NCI-H774 (cell line): ENCODE measurements at places on chromosomes 6 and 20.

GRCh38 chr6:165545806-165546205 lies 117.2 kb downstream of the PDE10A start:
- DNase-seq = no peak

DNA sequence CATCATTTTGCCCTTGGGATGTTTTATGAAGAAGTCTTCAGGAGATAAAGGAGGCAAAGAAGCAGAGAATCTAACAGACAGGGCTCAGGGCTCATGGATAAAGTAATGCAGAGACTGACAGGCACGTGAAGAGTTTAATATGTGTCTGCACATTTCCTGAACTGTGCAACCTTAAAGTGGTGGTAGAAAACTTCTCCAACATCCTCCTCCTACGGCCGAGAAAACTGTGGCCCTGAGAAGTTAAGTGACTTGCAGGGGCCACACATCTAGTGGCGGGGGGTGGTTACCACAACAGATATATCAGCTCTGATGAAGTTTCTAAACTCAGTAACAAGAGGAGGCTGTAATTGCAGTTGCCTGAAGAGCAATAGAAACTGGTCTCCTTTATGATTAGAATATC lies 61.0 kb downstream of the SOBP start:
- no peak for DNase-seq

GRCh38 chr20:7038029-7038428 lies 270.5 kb downstream of the BMP2 start:
- no peak for DNase-seq

DNA sequence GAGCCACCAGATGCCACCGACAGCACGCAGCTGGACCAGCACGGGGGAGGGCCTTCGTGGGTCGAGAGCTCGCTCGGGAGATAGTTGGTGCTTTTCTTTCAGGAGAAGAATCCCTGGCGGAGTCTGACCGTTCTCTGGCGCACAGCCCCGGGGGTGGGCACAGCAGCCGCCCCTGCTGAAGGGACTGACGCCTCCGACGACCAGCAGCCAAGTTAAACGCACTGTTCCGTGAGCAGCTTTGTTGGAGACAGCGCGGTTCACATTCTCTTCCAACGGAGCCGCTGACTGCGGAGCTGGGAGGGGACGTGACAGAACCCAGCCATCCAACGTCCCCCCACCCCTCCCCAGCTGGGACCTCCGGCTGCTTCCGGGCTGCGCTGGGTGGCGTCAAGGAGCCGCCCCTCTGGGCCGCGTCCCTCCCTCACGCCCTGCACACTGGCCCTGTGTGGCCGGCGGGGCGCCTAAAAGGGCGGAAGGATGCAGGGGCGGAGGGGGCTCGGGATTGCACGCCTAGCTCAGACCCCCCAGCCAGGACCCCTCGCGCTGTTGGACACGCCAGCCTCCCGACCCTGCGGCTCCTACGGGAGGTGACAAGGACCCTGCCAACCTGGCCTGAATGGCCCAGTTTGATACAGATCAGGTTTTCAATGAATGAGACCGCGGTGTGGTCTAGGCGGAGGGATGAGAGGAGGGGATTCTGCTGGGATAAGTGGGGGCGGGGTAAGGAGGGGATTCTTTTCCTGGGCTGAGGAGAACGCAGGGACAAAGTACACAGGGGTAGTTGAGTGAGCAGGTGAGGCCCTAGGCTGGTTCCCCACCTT lies 36.4 kb upstream of the KHDC1 start:
- no peak for DNase-seq

DNA sequence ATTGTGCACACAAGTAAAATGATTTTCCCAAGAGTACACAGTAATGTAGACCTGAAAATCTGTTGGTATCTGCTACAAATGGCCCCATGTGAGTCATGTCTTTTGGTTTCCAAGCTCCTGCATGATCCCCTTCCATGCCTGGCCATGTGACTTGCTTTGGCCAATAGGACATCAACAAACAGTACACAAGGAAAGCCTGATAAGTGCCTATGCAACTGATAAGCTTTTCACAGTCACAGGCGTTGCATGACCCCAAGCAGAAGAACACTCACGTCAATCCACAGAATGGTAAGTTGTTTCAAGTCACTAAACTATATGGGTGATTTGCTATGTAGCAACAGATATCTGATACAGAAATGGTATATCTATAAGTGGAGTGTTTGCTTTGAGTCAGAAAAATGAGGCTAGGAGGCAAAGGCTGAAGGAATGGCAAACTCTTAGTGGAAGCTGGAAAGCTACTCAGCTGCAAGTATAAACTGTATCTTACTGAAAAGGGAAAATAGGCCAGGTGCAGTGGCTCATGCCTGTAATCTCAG lies 160.1 kb upstream of the BEND3 start:
- peak; percentile 35 for DNase-seq

- peak; percentile 73 for DNase-seq
These were observed 199.1 kb downstream of the ERMARD start for GRCh38 chr6:169950558-169950957.

- DNase-seq = peak; percentile 11
These were observed 80.3 kb downstream of the ZDHHC14 start for GRCh38 chr6:157461000-157461915.

GRCh38 chr6:145076115-145076841 lies 659.0 kb downstream of the EPM2A start:
- no peak for DNase-seq

GRCh38 chr6:55524441-55524840 lies 54.6 kb downstream of the HMGCLL1 start:
- no peak for DNase-seq

- no peak for DNase-seq
These were observed 3.7 kb downstream of the TFB1M start for GRCh38 chr6:155310596-155310995.

- DNase-seq = no peak
These were observed 49.5 kb upstream of the TULP4 start for GRCh38 chr6:158262755-158263154.

GRCh38 chr6:27593861-27594260 lies 121.0 kb upstream of the ZNF184 start:
- DNase-seq = no peak

DNA sequence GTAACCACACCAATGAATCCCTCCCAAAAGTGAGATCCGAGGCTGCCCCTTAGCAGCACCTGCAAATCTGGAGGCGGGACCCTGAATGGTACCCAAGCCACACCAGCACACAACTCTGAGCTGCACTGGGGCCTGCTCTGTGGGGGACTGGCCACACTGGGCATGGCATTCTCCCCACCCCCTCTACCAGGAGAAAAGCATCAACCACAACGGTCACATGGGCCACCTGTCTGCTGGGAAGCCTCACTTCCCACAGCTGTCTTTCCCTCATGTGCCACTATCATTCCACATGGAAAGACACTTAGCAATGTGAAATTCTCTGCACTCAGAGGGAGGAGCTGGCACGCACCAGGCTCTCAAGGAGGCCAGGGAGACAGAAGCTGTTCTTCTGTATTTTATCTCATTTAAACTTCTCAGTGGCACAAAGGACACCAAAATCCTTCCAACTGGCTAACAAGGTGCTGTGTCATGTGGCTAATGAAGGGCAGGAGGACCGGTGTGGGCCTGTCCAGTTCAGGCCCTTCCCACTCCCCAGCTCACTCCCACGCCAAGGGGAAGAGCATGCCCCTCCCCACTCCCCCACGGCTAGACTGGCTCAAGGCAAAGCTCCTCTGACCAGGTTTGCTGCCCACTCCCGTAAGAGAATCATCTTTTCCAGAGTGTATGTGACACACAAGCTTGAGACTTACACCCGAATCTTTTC lies 19.0 kb downstream of the YTHDF1 start:
- no peak for DNase-seq

DNA sequence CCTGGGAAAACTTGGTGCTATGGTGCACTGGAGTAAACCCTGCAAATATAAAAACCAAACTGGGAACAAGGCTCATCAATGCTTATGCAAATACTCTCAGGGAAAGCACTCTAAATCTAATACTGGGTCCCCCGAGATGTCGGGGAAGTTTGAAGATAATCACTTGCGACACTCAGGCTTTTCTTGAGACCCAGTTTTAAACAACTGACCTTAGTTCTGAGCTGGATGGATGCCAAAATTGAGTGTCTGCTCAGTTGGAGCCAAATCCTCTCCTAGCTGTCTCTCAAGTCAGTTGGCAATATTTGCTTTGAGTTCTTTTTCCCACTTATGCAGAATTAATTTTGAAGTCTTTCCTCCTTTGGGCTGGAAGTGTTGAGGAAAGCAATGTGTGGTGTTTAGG lies 75.5 kb upstream of the CD2AP start:
- DNase-seq = no peak

DNA sequence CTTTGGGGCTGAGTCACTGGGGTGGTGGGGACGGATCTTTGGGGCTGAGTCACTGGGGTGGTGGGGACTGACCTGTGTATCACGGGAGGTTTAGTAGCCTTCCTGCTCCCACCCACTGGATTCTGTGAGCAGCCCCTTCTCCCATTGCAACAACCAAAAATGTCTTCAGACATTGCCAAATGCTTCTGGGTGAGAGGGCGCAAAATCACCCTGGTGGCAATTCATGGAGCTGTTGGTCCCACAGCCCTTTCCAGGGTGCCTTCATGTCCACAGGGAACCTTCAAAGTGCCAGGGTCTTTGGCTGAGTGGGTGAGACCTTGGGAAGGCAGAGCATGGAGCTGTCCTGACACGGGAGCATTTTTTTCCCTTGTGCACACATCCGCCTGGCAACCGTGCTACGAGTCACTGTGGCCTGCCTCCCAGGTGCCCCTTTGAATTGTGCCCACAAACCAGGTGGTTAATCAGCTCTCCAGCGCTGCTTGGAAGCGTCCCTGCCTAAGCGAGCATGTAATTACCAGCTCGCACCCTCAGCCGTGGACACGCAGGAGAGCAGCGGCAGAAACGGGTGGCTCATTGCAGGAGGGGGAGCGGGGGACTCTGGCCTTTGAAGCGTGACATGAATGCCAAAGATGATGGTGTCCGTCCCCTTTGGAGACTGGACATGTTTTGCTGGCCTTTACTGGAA lies 27.4 kb upstream of the APCDD1L start:
- no peak for DNase-seq

- no peak for DNase-seq
These were observed 25.2 kb downstream of the MAP7 start for GRCh38 chr6:136524936-136525413.

GRCh38 chr6:34696189-34696738 lies 303 bp downstream of the ILRUN start:
- DNase-seq = no peak

DNA sequence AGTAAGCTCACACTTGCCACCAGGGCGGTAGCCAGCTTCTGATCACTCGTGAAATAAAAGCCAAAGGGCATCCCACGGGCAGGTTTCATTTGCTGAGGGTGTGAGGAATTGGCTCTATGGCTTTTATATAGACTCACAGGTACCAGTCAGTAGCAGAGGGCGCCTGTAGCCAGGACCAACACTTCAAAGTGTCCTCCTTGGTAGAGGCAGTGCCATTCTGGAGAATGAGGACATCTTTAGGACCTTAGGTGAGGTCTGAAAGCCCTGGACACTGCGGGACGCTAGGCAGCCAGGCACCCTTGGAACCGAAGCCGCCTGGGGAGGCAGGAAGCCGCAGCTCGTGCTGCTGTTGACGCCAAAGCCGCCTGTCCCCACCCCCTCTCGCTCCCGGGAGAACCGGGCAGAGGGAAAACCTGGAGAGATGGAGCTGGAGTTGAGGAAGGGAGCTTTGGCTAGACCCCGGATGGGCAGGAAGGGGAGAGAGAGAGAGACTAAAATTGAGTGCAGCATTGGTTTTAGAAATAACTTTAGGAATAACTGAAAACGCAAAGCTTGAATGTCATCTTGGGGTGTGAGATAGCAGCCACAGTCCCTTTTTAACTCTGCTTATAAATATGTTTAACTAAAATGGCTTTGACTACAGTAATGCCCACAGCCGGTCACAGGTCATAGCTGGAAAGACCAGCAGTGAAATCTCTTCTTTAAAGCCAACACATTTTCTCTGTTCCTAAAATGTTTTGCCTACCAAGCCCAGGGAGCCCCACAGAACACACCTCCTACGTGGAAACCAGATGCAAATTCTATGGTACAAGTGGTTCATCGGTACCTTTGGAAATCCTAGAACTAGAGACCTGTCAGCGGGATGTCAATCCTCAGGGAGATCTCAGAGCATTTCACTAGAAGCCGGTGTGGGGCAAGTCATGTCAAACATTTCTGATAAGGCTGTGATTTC lies 128.5 kb upstream of the CDYL start:
- DNase-seq = peak; percentile 71

DNA sequence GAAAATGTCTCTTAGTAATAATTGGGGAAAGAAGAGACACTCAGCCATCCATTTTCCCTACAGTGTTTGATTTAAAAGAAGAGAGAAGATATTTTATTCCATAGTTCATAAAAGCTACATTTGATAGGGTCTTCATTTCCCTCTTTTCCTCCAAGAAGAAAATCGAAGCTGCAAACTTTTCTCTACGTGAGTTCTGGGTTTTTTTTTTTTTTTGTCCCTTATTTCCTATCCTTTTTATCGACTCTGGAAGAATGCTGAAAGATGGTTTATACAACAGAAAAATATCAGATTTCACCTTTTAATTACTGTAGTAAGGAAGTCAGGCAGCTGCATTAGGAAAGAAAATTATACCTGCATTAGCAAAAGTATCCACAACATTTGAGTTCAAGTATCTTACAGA lies at the start of gene OR2J1:
Gene OR2J1, plus strand, starts transcription at position 301 of the 400 bp plus-strand sequence. CDS start 1,453 bp downstream, outside the sequence.
- DNase-seq = no peak

DNA sequence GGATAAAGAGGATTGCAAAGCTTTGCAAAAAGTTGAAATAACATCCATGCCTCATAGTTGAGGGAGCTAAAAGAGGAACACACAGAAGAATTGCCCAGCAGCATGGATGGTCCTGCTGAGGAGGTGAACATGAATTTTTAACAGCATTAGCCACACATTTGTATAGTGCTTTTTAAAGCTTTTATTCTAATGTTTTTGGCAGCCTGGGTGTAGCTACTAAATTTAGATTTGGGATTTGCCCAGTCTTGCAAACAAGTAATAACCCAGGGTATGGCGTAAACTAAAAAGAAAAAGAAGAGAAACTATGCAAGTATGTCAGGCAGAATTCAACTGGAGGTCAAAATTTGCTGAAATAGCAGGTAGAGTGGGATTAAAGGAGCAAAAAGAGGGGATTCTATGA lies 75.1 kb upstream of the PTPRK start:
- DNase-seq = no peak

- DNase-seq = no peak
These were observed 334.1 kb upstream of the CITED2 start for GRCh38 chr6:139708337-139709199.

GRCh38 chr6:41571021-41571780 lies 25.0 kb downstream of the FOXP4 start:
- no peak for DNase-seq

GRCh38 chr20:58511364-58511763 lies 3.8 kb downstream of the APCDD1L start:
- no peak for DNase-seq

DNA sequence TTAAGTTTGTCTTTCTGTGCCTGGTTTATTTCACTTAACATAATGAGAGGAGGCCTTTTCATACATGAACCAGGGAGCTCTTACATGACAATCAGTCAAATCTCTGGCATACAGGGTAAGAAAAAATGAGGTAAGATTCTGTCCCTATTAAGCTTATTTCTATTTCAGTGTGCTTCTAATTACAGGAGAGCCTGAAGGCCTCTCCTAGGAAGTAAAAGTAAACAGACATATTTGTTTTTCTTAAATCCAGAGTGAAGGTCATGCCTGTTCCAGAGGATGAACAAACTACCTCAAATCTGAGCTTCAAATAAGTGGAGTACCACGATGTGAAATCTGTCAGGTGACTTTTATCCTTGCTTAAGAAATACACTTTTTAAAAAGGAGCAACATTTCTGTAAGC lies 72.6 kb downstream of the POPDC3 start:
- no peak for DNase-seq
